ENCODE measurements at places on chromosomes 2 and 18.

GRCh38 chr2:19350678-19351401, 7.6 kb downstream of the OSR1 start:
- no peak for DNase-seq

DNA sequence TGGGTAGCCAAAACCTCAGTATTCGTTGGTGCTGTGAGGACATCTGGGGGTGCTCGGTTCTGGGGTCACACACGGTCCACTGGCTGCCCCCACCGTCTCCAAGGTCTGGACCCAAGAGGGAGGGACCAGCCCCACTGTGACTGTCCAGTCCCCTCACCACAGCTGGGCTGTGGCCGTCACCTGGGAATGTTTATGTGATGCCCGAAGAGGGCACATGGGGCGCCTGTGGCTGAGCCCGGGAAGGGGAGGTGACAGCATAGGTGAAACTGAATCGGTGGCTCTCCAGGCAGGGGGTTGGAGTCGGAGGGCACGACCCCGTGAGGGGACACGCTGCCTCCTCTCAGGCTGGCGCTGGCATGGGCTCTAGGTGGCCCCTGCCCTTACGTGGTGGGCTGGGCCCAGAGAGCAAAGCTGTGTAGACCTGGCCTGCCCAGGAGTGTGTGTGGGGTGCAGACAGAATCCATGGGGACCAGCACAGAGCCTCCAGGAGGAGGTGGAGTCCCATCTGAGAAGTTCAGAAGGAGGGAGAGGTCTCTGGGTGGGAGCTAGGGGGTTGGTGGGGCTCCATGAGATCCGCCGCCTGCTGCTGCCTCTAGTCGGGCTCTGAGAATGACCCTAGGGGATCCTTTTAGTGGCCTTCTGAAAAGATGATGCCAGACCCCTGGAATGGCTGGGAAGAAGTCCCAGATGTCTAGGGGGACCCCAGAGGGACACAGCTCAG, 1.8 kb downstream of the BOK start:
- DNase-seq = no peak

- no peak for DNase-seq
Observed at GRCh38 chr2:214107726-214108125, 303.1 kb upstream of the VWC2L start.

DNA sequence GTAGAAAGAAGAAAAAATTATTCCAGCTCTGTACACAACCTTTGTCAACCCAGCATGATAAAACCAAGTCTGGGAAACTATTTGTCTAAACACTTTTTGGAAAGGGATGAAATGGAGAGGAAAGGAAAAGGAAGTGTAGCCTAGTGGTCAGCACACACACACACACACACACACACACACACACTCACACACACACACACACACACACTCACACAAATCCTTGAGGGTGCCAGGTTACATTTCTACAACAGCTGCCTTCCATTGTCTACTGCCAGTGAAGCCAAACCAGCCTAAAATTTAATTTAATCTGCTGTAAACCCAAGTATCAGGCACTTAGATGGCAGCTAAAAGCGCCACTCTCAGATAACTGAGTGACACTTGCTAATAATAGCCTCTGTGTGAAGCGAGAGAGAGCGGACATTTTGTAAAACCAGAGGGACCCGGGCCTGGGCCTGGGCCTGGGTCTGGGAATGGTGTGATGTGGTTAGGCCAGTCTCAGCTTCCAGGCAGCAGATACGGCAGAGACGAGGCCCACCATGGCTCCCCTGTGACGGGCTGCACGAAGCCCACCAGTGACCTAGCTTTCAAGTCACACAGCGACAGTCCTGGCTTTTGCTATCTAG, 32.4 kb downstream of the BCL11A start:
- DNase-seq = no peak

DNA sequence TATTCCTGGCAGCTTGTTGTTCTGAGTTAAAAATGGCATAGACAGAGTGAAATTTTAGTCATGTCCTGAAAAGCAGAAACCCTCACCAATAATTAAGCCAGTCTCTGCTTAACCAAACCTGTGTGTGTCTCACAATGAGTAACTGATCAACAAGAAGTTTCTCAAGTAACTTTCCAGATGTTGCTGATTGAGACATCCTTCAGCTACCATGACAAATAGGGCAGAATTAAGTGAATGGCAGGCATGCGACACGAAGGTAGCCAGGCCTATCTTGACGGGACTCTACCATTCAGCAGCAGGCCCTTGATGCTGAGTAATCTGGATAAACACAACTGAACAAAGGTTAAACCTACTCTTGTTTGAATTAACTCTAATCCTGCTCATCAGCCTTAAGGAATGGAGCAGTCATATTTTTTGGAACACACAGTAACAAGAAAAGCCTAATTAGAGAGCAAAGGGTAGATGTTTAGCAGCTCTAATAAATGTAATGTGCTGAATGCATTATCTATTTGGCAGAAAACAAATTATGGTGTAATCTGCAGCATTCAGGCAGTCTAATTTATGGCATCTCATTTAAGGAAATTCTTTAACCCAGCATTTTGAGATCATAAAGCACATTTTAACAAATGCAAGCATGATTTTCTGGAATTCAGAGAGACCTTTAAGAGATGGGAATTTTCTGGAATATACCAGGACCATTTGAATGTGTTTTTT, 159.5 kb upstream of the EPHA4 start:
- DNase-seq = no peak

- DNase-seq = no peak
Observed at GRCh38 chr18:75208836-75209128, 157 bp downstream of the PTGR3 start.

DNA sequence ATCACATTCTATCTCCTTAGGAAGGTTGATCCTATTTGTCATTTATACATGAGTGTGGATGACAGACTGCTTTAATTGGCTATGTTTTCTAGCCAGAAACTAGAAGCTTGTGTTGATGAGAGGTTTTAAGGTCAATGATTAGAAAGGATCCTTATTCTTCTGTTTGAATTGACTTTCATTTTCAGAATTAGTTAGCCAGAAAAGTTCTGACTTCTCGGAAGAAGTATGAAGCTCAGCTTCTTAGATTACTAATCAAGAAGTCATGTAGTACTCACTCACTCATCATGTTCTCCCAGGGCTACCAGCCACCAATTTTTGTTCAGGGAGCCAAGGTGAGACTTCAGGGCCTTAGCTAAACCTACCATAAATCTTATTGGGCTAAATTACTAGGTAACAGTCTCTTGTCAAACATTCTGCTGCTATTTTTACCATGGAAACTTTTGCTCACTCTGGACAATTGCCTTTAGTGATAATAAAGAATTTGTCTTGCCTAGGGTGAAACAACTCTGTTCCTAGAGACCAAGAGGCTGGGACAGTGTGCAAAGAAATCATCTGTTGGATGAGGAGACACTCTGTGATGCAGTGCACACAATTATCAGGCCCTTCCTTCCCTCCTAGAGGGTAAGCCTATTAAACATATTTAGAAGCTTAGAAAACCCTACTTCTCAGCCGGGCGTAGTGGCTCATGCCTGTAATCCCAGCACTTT, 111.6 kb upstream of the DNMT3A start:
- no peak for DNase-seq

DNA sequence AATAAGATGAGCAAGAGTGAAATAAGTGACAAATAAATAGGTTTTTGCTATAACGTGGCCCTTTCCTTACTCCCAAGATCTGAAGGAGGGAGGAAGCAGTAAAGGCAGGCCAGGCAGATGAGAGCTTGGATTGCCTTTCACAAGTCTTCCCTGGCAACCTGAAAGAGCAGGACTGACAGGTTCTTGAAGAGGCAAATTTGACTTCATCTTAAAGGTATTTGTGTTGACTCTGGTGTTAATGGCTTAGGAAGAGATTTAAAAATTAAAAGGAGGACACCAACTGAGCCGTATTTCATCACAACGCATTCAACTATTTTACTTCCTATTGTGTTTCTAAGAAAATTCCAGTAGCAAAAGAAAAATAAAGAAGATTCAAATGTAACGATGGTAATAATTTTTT, 3.2 kb downstream of the STRN start:
- DNase-seq = no peak

DNA sequence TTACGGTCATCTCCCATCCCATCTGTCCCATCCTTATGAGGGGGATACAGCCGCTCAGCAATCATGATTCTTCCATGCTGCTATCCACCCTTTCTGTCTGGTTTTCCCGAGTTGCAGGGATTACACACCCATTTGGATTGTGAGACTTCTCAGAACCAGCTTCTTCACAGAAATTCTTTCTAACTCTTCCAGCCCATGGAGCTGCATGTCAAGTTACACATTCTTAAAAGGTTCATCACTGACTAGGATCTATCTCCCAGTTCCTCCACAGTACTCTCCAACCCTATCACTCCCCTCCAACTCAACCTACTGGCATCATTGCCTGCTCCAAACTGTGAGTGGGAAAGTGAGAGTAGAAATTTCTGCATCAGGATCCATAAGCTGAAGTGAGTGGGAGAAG, 558.2 kb upstream of the TNP1 start:
- DNase-seq = no peak

DNA sequence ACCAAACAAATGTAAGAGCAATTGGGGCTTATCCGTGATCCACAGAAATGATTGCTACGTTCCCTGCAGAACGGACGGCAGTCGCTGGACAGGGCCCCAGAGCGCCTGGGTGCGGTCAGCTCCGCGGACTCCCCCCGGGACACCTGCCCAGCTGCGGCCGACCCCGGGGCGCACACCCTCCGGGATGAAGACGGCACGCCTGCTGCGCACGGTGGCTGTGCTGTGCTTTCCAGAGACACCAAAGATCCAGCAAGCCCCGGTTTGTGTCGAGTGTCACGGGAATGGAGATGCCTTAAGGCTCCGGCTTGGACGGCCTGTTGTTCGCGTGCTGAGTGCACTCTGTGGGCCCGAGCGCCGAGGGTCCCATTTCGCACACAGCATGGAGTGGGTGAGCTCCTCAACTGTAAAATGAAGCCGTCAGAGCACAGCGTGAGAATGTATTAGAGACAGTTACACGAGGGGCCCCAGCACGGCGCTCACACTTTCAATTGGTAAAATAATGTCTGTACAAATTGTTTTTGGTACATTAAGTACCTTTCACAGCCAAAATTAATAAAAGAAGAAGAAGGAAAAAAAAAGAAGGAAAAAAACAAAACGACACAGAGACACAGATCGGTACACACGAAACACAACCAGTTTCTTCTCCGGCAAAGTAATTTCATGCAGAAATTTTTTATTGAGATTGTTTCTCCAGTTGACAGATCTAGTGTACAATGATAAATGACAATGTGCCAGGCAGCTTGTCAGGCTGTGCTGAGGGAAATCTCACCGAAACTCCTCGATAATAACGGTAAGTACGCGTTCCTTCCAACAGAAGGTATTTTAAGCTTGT, 615.8 kb upstream of the SALL3 start:
- DNase-seq = no peak

DNA sequence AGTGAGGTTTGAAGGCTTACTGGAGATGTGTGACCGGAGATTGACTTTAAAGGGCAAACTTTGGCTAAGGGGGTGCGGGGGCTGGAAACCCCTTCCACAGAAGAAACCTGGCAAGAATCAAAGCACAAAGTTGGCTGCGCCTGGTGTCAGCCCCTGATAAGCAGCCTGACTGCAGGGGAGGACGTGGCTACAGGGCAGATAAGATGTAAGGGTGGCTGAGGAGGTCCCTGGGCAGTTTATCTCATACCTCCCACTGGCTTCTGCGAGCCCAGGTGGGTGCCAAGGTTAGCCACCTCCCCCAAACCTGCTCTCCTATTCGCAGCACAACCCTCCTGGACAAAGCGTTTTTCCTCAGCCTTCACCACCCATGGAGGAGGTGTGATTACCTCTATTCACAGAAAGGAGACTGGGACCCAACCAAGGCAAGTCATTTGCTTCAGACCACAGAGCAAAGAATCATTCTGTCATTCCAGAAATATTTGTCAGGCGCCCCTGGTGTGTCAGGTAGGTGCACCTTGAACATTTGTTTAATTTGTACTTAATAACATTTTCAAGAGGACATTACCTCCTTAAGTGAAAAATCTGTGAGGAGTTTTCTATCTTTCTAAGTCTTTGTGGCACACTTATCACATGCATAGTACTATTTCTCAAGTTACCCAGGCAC, 73.1 kb upstream of the IL1R1 start:
- DNase-seq = no peak

DNA sequence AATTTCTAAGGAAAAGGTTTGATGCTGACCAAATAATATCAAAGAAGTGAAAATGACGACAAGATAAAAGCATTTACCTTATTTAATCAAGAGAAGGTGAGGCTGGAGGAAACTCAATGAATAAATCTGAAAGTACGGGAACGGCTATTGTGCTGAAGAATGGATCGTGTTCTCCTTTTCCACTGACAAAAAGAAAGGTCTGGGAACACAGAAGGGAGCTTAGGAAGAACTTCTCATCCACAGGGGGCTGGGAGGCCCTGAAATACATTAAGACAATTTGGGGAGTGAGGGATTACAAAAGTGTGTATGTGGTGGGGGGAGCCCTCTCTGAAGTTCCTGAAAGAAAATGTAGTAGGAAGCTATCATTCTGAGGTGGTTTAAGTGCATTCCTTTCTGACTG, 582.3 kb downstream of the SLC4A3 start:
- DNase-seq = no peak

DNA sequence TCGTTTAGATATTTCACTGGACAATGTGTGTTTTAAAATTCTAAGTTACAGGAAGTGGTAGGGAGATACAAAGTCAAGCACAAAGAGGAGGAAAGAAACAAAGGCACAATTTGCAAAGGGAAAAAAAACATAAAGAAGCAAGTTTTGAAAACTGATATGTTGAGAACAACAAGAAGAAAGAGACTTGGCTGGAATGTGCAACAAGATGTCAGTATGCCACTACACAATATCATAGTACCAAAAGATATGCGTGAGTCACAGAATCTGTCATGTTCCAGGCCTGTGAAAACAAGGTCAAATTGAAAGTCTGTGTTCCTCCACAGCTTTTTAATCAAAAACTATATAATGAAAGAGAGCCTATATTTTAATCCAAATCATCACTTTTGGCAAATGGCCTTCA, 12.0 kb downstream of the EXOC6B start:
- DNase-seq = no peak
